Activated CD8-positive, alpha-beta memory T cell treated with anti-CD3 and anti-CD28 coated beads for 4 hours (primary cell): ENCODE measurements at places on chromosomes 6 and 20.

GRCh38 chr6:139173172-139173571 lies 38.3 kb downstream of the HECA start:
- DNase-seq, result peak; percentile 5

- DNase-seq, result no peak
These were observed 420.9 kb downstream of the PREX1 start for GRCh38 chr20:48406912-48407340.

- DNase-seq, result no peak
These were observed 3.3 kb downstream of the SPEF1 start for GRCh38 chr20:3777716-3778629.

DNA sequence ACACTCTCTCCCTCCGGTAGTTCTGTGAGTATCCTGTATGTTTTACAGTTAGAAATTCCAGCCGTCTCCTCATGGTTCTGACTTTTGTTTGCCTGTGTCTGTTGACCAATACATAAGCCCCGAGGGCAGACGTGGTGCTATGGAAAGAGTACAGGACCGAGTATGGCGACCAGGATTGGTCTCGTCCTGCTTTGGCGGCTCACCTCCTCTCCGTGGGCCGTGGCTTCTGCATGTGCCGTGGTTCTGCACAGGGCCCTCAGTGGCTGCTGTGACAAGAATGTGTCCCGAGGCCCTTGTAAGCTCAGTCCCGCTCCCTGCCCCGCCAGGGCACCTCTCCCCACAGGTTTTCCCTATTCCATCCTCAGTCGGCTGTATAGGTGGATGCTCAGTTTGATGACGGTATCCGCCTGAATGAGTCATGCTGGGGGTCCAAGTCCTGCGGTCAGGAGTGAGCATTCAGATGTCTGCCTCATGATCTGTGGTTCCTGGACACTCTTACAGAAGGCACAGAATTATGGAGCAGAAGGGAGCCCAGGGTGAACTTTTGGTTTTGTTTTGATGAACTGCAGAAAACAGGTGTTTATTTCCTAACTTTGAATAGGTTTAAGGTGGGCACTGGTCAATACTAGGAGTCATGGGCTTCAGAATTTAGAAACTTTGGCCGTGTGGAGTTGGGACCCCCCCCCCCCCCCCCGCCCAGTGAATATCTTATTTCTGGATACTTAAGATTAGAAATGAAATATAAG lies 1.2 kb downstream of the ARFGAP1 start:
- no peak for DNase-seq

DNA sequence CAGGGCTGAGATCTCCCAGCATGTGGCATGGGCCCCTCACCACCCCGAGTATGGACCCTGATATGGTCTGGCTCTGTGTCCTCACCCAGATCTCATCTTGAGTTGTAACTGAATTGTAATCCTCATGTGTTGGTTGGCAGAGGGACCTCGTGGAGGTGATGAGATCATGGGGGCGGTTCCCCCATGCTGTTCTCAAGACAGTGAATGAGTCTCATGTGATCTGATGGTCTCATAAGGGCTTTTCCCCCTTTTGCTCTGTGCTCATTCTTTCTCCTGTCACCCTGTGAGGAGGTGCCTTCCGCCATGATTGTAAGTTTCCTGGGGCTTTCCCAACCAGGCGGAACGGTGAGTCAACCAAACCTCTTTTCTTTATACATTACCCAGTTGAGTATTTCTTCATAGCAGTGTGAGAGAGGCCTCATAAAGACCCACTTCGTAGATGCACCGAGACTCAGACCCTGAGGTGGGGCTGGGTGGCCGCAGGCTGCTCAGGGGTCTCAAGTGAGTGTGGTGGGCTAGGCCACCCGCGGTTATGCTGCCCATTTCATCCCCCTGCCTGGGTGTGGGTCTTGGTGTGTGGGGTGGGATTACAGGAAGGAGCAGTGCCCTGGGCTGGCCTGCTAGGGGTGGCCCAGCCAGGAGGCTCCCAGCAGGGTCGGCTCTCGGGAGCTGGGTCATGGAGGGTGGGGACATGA lies 26.2 kb upstream of the GATA5 start:
- DNase-seq, result peak; percentile 32

- DNase-seq, result no peak
These were observed 5.6 kb upstream of the CNPY3 start for GRCh38 chr6:42923666-42924065.

GRCh38 chr20:2814587-2815051 lies at the start of gene C20orf141:
Gene C20orf141, plus strand, starts transcription at chr20:2814987. Its CDS starts 198 bp downstream, at chr20:2815185.
- DNase-seq, result no peak

- DNase-seq, result no peak
These were observed 1.6 kb upstream of the NCOA7 start for GRCh38 chr6:125789167-125789566.

- DNase-seq, result no peak
These were observed 40.4 kb upstream of the POPDC3 start for GRCh38 chr6:105220186-105220585.

- no peak for DNase-seq
These were observed 542.0 kb upstream of the RNF217 start for GRCh38 chr6:124420116-124420840.

GRCh38 chr6:150636808-150637207 lies 37.1 kb downstream of the PLEKHG1 start:
- DNase-seq, result no peak

DNA sequence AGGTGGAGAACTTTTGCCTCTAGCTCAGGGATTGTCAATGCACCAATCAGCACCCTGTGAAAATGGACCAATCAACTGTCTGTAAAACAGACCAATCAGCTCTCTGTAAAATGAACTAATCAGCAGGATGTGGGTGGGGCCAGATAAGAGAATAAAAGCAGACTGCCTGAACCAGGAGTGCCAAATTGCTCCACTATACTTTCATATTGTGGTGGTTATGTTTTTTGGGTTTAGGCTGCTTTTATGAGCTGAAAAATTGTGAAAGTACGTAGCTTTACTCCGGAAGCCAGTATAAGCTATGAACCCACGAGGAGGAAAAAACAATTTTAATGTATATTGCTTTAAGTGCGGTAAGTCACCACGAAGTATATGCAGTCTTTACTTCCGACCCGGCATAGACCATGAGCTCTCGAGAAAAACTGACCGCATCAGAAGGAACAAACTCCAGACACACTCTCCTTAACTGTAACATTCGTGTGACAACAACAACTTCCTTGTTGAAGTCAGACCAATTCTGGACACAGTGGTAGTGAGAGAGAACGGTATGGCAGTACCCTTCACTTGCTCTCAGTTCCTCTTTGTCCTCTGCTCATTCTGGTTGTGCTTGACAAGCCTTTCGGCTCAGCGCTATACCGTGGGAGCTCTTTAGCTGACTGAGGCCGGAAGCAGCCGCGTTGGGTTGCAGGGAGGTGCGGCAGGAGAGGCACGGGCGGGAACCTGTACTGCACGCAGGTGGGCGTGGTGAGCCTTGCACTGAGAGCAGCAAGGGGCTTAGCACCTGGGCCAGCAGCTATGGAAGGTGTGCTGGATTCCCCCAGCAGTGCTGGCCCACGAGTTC lies 81.9 kb upstream of the E2F3 start:
- peak; percentile 30 for DNase-seq

GRCh38 chr20:44750081-44750805 lies 4.6 kb downstream of the KCNK15 start:
- DNase-seq, result no peak

DNA sequence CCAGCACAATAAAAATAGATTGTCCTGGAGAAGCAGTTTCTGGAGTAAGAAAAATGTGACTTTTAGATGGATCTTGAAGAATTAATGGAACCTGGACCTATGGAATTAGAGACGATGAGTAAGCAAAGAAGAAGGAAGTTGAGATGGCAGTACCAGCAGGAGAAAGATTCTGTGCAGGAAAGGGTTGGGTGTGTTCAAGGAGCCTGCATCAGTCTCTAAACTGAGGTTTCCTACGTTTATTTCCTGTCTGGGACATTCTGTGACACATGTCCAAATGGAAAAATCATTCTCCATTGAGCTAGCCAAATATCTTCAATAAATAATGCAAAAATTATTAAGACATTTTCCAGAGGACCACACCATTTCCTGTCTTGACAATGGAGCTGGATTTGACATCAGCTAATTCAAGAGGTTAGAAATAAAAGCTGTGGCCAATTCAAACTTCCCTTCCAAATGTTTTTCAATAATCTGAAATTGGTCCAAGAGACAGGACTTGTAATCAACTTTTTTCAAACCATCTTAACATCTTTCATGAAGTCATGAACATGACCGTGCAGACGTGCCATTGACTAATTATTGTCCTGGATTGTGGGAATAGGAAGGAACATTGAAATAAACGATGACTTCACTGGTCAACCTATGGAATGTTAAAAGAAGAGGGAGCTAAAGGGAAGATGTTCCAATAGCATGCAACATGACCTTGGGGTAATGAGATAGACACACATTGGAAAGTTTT lies 198.3 kb downstream of the ZNF217 start:
- DNase-seq, result no peak

DNA sequence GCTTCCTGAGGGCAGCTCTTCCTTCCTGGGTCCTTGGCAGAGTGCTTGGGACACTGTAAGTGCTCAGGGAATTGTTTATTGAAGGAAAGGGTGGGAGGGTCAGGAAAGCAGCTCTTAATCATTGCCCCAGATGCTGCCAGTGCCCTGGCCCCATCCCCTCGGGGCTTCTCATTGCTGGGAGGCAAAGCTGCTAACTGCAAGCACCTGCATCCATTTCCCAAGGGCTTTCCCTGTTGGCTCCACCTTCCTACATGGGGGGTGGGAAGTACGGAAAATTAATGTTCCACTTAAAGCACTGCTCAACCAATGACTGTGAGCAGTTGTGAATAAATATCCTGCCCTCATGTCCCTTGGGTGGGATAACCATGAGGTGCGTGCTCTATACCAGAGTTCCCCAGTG lies 56.4 kb downstream of the NDUFAF5 start:
- DNase-seq, result no peak

- DNase-seq, result no peak
These were observed 192.2 kb upstream of the SYNDIG1 start for GRCh38 chr20:24277196-24277595.

DNA sequence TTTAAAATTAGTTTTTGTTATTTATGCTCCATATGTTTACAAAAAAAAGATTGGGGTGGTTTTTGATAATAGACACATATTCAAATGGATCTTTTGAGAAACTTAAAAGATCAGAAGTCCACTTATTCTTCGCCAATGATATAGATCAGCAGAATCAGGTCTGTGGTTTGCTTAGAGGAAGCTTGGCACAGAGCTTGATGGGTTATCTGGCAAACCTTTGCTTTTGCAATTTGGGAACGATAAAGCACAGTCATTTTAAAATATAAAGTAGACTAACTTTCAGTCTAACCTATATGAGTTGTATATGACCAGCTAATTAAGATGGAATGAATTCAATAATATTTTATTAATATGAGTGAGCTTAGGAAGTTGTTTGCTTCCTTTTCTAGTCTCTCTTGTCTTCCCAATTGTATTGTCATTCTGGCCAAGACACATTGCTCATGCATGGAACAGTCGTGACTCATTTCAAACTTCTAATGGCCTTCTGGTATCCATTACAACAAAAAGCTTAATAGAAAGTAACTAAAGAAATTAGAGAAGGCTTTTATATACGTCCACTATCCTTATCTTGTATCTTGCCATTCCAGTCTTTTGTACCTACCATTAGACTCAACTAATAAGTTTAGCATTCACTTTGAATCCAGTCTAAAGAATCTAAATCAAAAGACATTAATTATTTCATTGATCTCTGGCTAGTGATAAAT lies 118.7 kb downstream of the TBX18 start:
- no peak for DNase-seq

DNA sequence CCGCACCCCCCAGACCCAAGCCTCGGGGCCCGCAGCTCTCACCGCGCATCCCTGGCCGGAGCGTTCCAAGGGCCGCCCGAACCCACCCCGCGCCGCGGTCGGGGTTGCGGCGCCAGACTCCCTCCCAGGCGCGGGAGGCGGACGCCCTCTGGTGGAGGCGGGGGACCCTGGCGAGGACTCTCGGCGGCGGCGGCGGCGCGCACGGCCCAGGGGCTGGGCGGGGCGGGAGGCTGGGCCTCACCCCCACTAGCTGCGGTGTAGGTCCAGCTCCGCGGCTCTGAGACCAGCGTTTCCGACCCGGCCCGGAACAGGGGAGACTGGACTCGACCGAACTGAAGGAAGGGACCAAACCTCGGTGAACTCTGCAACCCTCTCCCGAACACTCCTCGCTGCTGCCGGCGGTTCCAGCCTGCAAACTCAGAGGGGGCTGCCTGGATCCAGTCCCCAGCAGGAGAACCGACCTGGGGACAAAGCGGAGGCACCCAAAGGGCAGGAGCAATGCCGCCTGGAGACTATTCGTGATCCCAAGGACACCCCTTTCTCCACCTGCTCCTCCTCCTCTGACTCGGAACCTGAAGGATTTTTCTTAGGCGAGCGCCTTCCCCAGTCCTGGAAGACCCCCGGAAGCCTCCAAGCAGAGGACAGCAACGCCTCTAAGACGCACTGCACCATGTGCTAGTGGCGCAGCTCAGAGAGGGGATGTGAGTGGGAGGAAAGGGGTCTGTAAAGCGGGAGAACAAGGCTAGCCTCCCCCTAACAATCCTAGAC lies 859 bp upstream of the TOMM6 start:
- peak; percentile 66 for DNase-seq

DNA sequence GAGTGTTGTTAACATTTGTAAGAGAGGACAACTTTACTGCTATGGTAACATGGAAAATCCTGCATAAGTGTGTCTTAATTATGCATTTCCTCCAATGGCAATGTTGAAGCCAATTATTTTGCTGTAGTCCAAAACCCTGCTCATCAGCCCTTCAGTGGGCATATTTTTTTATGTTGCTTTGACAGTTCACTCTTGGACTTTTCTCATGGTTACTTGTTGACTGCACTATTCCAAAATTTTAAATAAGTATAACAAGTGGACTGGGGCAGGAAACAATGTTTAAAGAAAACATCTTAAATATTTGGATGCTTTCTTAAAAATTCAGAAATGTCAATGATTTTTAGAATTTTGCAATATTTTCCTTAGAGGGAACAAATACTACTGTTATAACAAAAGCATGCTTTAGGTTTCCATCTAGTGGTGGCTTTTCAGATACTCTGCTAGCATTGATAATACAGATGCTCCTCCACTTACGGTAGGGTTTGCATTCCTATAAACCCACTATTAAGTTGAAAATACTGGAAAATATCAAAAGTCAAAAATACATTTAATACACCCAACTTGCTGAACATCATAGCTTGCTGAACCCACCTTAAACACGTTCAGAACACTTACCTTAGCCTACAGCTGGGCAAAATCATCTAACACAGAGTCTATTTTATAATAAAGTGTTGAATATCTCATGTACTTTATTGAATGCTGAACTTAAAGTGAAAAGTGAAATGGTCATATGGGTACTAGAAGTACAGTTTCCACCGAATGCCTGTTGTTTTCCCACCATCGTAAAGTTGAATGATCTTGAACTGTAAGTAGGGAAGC lies 86.4 kb downstream of the ADGRG6 start:
- no peak for DNase-seq
